ENCODE measurements at places on chromosomes 7 and 10. TPM values are rescaled to one million over a fixed set of nuclear protein-coding genes. Genes with fewer than 3 reads are reported as not detected.

The CRPPA gene
- 5.6 TPM for total RNA-seq

The SLC39A12 gene
- total RNA-seq = 0.08 TPM

The ANKRD30A gene
- total RNA-seq = not detected

The TFEC gene
- 15.4 TPM for total RNA-seq

The HGF gene
- total RNA-seq = 4.1 TPM

The OR13A1 gene
- total RNA-seq = not detected

The ITPRID1 gene
- not detected for total RNA-seq

The FRMPD2 gene
- 0.20 TPM for total RNA-seq

The KAZALD1 gene
- 5.1 TPM for total RNA-seq

The MRC1 gene
- 35.4 TPM for total RNA-seq

The SRGN gene
- 57.0 TPM for total RNA-seq

The SUN3 gene
- total RNA-seq = not detected

The MYH16 gene
- not detected for total RNA-seq

GRCh38 chr10:129958629-129959543 is 5.2 kb downstream of the EBF3 start:
- peak; percentile 30 for DNase-seq

GRCh38 chr10:9921544-9921943 is 1096.1 kb upstream of the CELF2 start:
- no peak for DNase-seq

DNA sequence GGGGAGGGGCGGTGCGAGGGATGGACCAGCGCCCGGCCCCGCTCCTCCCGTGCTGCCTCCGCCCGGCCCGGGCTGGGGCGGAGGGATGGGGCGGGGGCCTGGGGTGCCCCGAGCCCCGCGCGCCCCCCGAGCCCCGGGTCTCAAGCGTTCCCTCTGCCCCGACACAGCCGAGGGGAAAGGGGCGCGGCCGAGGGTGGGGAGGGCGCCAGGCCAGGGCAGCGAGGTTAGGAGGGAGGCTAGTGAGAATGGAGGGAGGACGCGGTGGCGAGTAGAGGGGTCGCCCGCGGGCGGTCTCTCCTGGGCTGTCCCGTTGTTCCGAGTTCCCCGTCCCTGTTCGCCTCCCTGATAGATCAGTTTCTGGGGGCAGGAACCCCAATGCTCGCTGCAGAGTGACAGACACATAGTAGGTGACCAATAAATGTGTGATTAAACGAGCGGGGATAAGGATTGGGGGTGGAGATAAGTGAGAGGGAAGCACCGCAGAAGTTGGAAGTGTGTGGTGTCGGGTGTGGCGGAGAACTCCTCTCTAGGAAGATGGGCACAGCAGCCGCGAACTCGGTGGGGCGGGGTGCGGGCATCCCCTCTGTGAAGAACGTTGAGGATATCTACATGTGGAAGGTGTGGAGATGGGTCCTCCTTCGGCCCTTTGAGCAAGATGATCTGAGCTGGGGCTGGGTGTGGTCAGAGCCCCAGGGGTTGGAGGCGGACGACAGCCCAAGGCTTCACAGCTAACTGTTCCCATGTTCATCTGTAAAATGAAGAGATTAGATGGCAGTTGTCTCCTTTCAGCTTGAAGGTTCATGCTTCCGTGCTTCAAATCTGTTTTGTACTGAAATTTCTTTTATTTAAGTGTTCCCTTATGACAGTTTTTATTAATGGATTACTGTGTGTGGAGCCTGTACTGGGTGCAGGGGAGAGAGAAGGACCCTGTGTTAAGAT is 580 bp downstream of the ZNF775 start:
- DNase-seq = no peak

- DNase-seq = no peak
Observed at GRCh38 chr7:81478664-81479063, 291.2 kb downstream of the HGF start.

- peak; percentile 27 for DNase-seq
Observed at GRCh38 chr7:31098642-31099360, 46.7 kb downstream of the ADCYAP1R1 start.

DNA sequence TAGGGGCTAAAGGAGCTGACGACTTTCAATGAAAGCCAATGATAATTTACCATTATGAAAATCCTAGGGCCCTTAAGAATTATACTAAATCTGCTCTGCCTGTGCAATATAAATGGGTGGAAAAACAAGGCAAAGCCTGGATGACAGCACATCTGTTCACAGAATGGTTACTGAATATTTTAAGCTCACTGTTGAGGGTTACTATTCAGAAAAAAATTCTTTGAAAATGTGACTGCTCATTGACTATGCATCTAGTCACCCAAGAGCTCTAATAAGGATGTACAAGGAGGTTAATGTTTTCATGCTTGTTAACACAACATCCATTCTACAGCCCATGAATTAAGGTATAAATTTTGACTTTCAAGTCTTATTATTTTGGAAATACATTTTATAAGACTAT is 8.9 kb downstream of the DKK1 start:
- no peak for DNase-seq

DNA sequence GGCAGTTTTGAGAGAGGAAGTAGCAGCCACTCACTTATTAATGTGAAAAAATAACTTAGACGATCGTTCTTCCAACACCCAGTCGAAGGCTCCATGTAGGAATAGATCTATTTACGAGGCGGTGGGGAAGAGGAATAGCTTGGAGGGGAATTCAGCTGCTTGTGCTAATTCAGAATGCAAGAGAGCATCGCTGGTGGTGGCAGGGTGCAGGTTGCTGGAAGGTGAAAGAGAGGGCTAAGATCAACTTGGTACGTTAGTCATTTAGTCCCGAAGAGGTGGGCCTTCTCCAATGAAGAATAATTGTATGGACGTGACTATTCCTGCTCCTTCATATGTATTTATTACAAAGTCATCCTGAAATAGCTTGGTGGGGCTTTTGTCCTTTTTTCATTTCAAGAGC is 98.5 kb downstream of the SEC23IP start:
- no peak for DNase-seq

- DNase-seq = no peak
Observed at GRCh38 chr10:36872702-36873393, 252.6 kb upstream of the ANKRD30A start.

DNA sequence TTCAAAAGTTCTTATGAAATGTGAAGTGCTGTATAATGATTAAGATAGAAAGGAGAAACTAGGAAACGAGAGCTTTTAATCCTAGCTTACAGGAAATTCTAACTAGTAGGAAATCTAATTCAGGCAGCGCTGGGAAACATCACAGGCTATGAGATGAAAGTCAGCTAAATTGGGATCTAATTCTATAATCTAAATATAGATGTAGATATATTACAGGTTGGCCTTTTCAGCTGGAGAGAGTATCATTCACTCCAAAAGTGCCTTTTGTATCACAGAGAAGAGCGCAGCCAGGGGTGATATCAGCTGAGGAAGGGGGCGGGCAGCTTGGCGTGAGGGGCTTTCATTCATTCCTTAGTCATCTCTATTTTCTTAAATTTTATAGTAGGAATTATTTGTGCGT is 157.0 kb downstream of the CUX1 start:
- DNase-seq = no peak

DNA sequence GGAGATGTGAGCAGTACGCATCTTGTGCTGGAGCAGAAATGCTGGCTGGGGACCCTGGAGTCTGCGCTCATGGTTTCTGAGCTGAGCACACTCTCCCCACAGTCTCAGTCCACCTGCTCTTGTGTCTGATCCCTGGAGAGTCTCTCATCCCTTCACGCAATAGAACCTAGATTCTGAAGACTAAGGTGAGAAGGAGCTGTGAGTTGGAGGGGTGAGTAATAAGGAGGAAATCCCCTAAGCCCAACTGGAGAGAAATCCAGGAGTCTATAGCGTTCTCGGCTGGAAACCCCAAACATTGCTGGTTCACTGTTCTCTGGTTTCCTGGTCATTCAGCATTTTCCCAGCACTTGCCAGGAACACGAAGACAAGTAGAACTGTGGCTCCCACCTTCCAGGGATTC is 68.3 kb upstream of the SMNDC1 start:
- DNase-seq = no peak

GRCh38 chr7:102211590-102212550 is 74.8 kb upstream of the SH2B2 start:
- DNase-seq = no peak

- DNase-seq = no peak
Observed at GRCh38 chr7:127782654-127783559, 130.9 kb downstream of the SND1 start.

DNA sequence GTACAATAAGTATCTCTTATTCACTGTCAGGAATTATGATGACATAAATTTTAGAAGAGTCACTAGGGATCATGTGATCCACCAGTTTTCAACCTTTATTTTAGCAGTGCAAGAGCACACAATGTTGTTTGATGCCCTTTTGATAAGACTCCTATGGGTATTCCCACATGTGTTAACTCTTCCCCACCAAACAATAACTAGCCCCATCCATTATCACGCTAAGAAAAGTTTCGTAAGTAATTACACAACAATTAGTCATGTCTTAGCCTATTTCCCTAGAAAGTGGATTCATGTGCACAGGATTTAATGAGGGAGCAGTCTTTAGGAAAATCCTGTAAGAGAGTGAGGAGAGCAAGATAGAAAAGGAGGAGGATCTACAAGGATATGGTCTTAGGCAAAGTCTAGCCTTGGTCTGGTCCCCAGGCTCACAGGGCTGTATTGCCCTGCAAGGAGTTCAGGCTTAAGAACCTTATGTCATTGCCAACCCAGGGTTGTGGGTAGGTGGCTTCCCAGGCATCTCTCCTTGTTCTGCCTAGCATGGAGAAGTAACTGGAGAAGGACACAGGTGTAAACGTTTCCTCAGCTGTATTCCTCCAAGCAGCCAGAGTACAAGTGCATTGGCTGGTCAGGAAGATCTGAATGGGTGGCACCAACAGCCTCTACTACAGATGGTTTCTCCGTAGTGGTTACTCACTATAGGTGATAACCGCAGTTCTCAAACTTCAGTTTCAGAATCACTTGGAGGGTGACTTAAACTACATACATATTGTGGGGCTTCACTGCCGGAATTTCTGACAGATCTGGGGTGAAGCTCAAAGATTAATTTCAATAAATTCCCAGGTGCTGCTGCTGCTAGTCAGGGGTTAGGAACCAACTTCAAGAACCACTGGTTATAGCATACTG is 574.5 kb downstream of the SUGCT start:
- DNase-seq = no peak

- no peak for DNase-seq
Observed at GRCh38 chr10:30866896-30867295, 164.8 kb downstream of the ZNF438 start.

GRCh38 chr7:90842430-90842788 is 246.3 kb downstream of the CDK14 start:
- DNase-seq = no peak

DNA sequence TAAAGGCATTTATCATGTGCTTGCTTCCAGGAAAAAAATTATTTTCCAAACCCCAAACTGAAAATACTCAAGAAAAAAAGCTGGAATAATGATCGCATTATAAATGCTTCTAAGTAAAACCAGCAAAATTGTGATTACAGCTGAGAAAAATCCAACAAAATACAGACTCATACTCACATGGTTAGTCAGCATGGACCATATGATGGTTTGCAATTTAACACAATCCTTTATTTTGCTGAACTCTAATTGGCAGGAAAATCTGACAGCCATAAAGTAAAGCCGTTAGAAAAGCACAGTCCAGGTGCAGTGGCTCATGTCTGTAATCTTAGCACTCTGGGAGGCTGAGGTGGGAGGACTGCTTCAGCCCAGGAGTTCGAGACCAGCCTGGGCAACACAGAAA is 59.6 kb downstream of the BRI3 start:
- DNase-seq = no peak

GRCh38 chr7:132309102-132309805 is 267.0 kb downstream of the PLXNA4 start:
- DNase-seq = no peak

GRCh38 chr10:13412894-13413293 is 64.8 kb upstream of the SEPHS1 start:
- DNase-seq = no peak

DNA sequence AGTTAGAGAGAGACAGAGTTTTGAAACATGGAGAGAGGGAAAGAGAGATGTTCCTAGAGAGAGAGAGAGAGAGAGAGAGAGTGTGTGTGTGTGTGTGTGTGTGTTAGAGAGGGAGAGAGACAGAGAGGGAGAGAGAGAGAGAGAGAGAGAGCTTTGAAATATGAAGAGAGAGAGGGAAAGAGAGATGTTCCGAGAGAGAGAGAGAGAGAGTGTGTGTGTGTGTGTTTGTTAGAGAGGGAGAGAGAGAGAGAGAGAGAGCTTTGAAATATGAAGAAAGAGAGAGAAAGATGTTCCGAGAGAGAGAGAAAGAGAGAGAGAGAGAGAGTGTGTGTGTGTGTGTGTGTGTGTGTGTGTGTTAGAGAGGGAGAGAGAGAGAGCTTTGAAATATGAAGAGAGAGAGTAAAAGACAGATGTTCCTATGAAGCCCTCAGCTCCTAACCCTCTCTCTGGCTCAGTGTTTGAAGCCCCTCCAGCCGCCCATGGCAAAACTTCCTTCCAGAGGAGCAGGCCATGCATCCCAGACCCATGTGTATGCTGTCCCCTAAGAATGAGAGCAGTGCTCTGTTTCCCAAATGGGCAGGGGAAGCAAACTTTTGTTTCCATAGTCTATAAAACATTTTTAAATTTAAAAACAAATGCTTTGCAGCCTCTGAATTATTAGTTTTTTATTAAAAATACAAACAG is 130.9 kb downstream of the KCNMA1 start:
- no peak for DNase-seq

DNA sequence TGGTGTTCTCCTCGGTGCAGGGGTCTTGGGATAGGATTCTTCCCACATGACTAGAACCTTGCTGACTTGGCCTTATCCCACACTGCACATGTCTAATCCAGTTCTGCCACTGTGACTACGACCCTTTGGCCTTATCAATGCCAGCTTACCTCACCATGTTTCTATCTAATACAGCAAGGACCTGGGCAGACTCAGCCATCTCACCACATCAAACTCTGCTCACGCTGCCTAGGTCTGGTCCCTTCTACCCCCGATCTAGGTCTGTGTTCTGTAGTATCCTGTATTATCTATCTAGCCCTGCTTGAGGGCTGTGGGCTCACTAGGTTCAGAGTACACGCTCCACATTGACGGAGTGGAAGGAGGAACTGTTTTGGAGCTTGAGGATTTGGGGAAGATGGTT is 282.4 kb downstream of the HPSE2 start:
- DNase-seq = no peak

GRCh38 chr10:33115738-33116719 is 158.0 kb upstream of the ITGB1 start:
- peak; percentile 29 for DNase-seq

DNA sequence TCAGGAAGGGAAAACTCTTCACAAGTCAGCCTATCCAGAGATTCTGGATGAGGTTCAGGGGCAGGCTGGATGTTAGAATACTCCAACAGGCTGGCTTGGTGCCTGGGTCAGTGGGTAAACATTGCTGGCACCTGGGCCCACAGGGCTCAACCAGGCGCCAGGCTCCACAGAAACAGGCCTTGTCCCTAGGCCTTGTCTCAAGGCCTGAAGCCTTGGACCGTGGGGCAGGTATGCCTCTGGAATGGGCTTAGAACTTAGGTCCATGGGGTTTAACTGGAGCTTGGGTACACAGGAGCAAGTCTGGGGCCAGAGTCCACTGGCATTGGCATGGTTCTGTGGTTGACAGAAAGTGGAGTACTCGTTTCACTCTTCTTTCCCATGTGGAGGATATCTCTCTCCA is 263.0 kb upstream of the ETV1 start:
- DNase-seq = no peak

- no peak for DNase-seq
Observed at GRCh38 chr7:71616217-71616616, 484.3 kb downstream of the GALNT17 start.

GRCh38 chr7:21959387-21959776 is 13.7 kb upstream of the CDCA7L start:
- DNase-seq = no peak

GRCh38 chr7:140390034-140390433 is 8.3 kb downstream of the SLC37A3 start:
- DNase-seq = no peak

Data from heart left ventricle (tissue), 16 donors.